ENCODE measurements at places on chromosomes 6 and 20.

DNA sequence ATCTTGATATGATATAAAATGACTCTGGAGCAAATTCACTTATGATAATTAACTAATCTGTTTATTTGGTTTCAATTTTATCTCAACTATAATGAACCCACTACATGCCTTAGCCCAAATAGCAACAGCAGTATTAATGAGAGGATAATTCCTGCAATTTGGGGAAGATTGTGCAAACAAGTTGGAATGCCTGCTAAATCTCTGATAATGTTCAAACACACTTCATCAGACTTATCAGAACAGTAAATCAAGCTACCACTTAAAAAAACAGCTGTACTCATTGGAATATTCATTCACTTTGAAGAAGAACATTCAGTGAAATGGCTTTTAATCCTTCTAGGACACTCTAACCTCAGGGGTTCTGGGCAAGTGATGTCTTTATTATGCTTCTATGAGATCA is 85.4 kb downstream of the CBLN4 start:
- no peak for DNase-seq

- no peak for DNase-seq
Measured at GRCh38 chr6:26094036-26094435, 6.8 kb downstream of the HFE start.

GRCh38 chr6:75842191-75842590 is 93.2 kb downstream of the MYO6 start:
- no peak for DNase-seq

DNA sequence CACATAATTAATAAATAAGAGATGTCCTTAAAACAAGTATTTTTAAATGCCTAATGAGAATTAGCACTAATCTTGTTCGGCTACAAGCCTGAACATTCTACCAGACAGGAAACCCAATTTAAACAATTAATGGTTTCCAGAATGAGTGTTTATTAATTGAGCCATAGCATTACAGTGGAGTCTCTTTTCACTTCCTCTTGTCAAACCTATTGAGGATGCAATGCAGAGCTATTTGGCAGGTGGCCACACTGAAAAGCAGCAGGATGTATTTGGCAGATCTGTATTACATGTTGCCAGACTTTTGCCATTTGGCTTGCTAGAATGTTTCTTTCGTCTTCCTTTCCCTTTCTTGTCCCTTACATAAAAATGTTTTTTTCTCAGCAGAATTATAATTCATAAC is 475.2 kb upstream of the MARCKS start:
- DNase-seq: no peak

DNA sequence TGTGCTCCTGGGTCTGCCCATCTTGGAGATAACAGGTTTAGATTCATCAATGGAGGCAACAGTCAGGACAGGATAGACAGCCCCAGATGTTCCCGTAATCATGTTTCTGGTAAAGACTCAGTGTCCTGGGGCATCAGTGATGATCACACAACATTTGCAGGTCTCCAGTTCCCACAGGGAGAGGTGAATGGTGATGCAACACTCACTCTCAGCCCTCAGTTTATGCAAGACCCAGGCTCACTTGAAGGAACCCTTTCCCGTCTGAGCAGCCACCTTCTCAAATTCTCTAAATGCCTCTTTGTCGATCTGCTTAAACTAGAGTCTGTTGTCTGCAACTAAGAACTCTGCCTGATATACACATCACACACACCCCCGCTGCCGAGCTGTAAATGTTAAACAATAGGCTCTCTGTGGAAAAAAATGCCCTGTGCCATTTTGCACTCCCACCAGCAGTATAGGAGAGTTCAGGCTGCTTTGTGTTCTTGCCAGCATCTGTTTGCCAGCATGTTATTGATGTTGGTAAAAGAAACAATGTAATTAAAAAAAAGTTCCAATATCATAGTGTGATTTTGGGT is 30.1 kb upstream of the SCP2D1 start:
- DNase-seq: no peak

DNA sequence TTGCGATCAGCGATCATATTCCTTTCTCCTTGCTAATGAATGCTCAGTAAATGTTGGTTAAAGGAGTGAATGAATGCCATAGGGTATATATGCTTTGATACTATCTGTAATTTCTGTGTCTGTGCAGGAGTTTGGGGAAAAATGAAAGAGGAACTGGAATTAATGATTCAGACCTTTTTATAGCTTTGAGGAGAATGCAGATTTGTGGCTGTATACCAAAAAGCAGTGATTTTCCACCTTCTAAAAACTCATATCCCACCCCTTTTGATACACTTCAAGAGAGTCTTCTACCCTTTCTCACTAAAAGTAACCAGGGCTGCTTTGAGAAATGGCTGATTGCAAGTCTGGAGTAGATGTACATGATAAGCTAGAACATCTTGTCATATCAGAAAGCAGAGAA is 26.6 kb upstream of the SUMO4 start:
- no peak for DNase-seq

- no peak for DNase-seq
Measured at GRCh38 chr6:6626187-6626586, 37.7 kb downstream of the LY86 start.

- no peak for DNase-seq
Measured at GRCh38 chr20:50301712-50302111, 111.1 kb downstream of the CEBPB start.

- no peak for DNase-seq
Measured at GRCh38 chr6:165714907-165715306, 51.9 kb upstream of the PDE10A start.

DNA sequence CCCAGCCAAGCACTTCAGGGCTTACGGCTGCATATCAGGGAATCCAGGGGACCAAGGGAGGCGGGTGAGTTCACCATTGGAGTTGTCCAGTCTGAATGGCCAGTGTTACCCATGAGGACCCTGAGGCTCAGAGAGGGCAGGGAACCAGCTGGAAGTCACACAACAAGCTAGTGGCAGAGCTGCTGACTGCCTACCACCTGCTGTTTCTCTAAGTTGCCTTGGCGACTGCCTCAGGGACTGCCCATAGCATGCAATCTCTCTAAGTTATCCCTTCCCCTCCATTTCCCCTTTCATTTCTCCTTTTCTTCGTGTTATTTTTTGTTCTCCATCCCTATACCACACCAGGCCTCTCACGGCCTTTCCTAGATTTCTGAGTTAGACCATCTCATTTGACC is 71.8 kb upstream of the SIRPA start:
- DNase-seq: no peak

DNA sequence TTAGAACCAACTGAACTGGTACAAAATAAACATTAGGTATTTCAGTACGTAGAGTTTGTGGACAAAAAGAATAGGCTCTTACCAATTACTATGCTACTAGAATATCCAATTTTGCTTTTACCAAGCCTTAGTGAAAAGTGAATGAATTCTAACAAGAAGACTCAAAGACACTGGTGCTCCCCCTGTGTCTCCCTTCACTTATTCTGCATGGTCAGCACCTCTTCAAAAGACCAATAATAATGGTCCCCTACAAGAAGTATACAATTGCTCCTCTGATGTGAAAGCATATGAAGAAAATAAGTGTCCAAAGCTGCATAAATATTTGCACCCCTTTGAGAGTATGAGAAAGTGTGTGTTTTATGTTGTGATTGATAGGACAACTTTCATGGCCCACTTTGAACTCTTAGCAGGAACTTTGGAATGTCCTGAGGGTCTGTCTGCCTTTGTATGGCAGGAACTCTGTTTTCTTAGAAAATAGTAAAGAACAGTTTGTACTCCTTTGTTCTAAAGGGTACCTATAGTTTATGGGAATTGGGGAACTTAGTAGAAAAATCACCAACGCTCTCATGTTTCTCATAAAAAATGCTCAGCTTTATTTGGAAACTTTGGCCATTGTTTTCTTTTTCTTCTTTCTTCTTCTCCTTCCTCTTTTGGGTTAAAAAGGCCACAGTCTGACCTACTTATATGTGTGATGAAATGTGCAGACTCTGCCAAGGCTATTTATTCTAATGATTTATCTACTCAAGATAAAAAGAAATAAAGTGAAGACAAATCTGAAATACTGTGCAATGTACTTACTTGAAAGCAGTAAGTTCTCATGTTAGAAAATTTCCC is 352.4 kb downstream of the LAMA2 start:
- DNase-seq: no peak

DNA sequence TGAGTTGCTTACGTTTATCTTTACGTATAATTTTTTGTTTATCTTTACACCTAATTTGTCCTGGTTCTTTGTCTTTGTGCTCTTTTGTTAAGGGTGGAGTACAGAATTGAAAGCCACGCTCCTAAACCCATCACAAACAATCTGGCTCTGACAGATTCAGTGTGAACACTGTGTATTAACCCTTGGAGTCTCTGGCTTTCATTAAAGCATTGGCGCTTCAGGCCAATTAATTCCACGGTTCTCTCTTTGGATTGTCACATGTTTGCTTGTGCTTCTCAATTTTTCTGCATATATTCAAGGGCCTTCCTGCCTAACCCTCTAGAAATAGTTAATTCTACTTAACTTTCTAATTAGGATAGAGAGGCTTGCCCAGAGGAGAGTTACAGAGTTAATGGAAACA is 38.6 kb downstream of the NKX2-4 start:
- DNase-seq: no peak

- no peak for DNase-seq
Measured at GRCh38 chr6:19435755-19436154, 401.4 kb upstream of the ID4 start.

- no peak for DNase-seq
Measured at GRCh38 chr20:17626217-17627007, 55.6 kb downstream of the RRBP1 start.

DNA sequence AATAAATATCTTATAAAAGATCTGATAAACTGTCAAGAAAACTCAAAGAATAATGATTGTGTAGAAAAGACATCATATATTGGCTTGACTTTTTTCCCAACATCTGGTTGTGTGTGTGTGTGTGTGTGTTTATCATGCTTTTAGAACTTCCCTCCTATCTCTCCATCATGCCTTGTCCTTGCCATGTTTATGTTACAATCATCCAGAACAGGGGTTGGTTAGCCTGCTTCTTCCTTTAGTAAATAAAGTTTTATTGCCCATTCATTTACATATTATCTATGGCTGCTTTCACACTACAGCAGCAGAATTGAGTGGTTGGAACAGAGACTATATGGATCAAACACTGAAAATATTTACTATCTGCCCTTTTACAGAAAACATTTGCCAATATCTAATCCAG is 52.8 kb upstream of the RIPOR2 start:
- no peak for DNase-seq

GRCh38 chr6:23663652-23664051 is 462.4 kb upstream of the NRSN1 start:
- DNase-seq: no peak

DNA sequence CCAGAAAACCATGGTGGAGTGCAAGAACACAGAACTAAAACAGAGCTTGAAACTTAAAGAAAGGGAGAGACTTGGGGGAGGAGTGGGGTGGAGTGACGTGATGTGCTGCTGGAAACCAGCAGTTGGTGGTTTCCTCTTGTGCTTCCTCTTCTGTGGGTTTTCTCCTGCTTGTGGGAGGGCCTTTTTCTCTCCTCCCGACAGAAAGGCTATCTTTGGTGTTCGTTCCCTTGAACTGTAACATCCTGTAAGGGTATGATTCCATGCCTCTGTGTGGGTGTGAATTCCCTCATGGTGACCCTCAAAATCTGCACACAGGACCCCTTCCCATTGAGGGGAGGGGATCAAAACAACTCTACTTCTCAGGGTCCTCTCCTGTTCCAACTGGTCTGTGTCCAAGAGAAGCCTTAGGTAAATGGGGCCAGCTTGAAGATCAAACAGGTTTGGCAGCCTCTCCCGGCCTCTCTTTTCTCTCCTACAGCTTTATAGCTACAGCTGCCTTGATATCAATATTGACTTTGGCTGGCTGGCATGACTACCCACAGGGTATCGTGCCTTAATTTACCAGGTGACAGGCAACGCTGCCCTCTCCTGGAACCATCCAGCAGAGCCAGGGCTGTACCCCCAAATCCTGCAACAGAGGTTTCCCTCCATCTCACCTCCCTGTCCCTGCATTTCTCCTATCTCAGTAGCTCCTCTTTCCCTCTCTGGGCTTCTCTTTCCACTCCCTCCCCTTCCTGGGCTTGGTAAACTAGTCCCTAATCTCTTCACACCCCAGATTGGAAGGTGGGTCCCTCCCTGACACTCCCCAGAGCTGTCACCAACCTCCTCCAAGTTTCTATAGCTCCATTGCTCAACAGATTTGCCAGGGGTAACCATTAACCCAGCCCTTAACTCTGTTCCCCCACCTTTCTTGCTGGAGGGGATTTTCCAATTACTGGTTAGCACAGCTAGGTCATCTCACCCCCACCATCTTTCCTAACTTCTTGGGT is 1.5 kb upstream of the MSH5 start:
- peak; percentile 83 for DNase-seq

GRCh38 chr6:100257793-100258395 is 206.8 kb downstream of the SIM1 start:
- DNase-seq: no peak

DNA sequence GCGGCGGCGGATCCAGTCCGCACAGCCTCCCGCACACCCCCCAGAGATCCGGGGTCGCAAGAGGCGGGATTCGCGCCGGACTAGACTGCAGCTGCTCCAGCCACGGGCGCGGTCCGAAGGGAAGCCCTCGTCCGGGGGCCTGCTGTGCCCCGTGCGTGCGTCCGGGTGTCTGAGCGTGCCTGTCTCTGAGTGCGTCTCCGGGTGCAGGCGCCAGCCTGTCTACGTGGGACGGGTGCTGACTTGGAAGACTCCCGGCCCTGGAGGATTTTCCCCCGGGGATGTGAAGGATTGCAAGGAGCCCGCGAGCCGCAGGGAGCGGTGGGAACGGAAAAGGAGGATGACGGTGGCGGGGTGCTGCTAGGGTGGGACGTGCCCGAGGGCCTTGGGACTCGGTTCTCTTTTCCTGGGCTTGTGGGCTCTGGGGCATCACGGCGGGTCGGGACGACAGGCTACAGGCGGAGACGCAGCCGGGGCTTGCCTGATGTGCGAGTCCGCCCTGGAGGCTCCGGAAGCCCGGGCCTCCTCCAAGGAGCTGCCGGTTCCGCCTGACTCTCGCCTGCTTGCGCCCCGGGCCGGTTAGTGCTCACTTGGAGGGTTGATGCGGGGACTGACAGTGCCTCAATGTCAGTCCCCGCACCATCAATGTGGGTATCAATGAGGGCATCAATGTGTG is 5.7 kb downstream of the MAFB start:
- DNase-seq: no peak

GRCh38 chr20:57921676-57922075 is 211.9 kb upstream of the PMEPA1 start:
- no peak for DNase-seq

DNA sequence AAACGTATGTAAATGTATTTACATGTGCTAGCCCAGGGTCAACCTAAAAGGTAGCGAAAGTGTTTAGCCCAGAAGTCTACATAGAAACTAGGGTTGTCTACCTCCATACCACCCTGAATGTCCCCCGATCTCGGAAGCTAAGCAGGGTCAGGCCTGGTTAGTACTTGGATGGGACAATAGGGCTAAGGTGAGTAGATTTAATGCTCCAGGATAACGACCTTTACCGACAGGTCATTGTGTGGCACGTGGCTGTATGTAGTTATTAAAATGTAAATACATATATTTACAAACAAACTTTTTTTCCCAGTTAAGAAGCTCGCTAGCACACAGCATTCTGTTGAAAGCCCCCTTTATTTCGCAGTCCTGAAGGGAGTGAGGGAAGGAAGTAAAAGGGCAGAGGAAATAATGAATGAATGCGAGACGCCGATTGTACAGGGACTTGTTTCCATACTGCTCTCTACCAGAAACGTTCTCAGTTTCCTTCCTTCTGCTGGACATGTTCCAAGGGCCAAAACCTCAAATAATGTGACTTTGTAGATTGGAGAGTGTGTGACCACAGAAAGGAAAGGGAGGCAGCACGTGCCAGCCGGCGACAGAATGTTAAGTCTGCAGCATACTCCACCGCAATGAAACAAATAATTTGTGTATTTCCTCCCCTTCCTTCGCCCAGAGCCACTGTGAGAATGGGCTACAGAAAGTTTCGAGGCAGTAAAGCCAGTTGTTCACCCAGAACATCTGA is 612 bp downstream of the ADAT2 start:
- DNase-seq: peak; percentile 26

Data from CMK (cell line).